ENCODE measurements at places on chromosomes 1 and 21.

GRCh38 chr1:43530483-43531106, at the start of gene PTPRF:
Gene PTPRF (plus strand): TSS chr1:43530883. CDS start chr1:43545076, 14,193 bp downstream.
- peak; percentile 51 for DNase-seq

- no peak for DNase-seq
These were observed at the start of gene SIM2 for GRCh38 chr21:36698981-36699545. Gene SIM2 (plus strand): TSS chr21:36699115. CDS start chr21:36699747, 632 bp downstream.

GRCh38 chr1:223765036-223765718, 52.8 kb downstream of the CAPN2 start:
- no peak for DNase-seq

DNA sequence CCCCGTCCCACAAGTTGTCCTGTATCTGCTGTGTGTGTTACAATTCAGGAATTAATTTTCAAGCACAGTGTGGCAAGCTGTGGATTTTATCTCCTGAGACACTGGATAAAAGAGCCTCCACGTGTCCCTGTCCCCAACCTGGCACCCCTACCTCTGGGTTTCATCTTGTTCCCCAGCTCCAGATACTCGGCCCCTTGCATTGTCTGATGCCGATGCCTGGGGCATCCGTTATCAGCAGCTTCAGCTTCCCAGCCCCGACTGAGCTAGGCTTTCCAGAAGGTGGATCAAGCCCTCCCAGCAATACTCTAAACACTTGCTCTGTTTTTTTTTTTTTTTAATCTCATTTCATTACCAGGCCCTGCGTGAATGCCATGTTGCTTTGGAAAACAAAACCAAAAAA, 159.4 kb downstream of the PLXNA2 start:
- no peak for DNase-seq

- no peak for DNase-seq
These were observed 188.9 kb downstream of the RHOU start for GRCh38 chr1:228923973-228924686.
